ENCODE measurements at places on chromosomes 12 and 14.

DNA sequence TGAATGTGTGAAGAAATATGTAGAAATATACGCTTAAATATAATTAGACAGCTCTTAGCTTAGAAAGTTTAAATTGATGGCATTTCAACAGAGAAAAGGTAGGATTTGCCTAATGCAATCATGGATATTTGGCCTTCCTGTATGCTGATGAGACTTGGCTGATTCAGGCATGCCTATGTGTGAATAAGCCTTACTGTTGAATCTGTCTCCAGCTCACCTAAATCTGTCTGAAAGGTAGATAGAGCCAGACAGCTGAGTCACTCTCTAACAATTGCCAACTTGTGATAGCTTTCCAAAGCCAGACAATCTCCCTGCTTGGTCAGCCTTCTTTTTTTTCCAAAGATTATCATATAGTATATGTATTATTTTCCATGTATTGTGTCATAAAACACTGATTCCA is 92.8 kb upstream of the FLRT2 start:
- DNase-seq: no peak

DNA sequence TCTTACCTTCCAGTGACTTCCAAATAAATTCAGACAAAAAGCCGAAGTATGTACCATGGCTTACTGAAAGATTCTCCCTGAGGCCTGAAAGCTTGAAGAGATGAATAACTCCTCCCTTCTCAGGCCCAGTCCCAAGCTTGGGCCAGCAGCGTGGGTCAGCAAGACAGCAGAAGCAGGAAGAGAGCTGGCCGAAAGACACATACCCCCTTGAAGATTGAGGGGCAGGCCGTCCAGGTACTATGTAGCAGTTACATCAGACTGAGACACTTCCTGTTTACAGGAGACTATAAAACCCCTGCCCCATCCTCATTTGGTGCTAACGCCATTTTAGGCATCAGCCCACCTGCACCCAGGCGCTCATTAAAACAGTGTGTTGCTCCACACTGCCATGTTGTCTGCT is 15.0 kb downstream of the NDUFA12 start:
- DNase-seq: no peak

- no peak for DNase-seq
These were observed 82.6 kb upstream of the KCNH3 start for GRCh38 chr12:49456131-49456679.

- no peak for DNase-seq
These were observed 74.6 kb upstream of the MYF6 start for GRCh38 chr12:80632835-80633234.

GRCh38 chr14:91373591-91374254 is 43.9 kb downstream of the CCDC88C start:
- DNase-seq: no peak

DNA sequence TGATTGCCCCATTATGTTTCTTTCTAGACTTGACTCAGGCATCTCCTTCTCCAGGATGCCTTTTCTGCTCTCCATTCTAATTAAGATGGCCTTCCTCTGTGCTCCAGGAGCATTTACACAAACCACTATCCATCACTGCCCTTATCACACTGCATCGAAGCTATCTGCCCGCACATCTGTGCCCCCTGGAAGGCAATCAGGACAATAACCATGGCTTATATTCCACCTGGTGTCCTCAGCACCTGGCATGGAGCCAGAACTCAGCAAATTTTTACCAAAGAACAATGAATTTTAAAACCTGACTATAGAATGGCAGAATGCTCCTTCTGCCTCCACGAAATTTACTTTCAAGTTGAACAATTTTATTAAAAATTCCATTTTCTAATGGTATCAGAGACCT is 465.8 kb downstream of the APAF1 start:
- DNase-seq: no peak

- DNase-seq: no peak
These were observed 39.0 kb upstream of the TC2N start for GRCh38 chr14:91906374-91906773.

DNA sequence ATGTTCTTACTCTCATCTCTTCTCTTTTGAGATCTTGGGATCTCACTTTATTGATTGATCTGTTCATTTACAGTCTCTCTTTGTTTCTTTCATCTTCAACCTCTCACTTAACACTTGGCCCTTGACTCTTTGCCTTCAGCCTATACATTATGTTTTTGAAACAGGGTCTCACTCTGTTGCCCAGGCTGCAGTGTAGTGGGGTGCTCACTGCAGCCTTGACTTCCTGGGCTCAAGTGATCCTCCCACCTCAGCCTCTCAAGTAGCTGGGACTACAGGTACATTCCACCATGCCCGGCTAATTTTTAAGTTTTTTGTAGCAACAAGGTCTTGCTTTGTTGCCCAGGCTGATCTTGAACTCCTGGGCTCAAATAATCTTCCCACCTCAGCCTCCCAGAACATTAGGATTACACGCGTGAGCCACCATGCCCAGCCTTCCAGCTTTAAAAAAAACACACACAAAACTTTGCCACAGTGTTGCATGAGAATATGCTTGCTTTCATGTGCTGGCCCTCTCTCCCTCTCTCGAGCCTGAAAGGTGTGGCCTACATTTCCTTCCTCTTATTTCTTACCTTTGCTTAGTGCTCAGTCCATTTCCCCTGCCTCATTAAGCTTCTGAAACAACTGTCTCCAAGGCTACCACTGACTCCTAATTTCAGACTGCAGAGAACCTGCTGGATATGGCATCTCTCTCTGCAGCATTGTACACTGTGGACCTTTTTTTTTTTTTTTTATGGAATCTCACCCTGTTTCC is 9.9 kb downstream of the DIP2B start:
- DNase-seq: no peak

DNA sequence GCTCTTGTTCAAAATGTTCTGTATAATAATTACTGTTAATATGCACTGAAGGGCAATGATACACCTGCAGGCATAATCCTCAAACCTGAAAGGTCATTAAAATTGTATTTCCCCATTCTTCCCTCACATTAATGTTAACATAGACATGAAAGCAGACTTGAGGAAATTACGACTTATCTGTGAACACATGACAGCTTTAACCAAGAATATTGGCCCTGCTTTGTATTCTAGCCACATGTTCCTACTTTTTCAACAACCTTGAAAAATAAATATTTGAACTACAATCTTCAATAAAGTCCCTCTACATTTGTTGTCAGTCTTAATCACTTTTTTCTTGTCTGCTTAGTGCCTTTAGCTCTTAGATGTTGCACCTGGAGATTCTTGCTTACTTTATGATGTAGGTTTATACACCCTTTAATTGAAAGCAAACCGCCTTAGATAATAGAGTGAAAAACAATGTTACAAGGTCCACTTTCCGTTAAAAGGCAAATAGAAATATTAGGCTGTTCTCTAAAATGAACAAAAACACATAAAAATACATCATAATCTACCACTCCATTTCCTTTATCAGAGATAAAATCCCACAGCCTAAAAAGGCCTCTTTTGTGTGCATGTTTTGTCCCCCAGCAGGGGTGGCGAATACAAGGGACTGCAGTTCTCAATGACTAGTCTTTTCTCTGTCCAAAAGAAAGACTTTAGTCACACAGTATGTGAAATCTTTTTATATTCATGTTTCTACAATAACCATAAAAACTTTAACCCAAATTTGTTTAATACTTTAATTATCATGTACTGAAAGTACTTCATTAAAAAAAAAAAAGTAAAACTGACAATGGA is 55.9 kb downstream of the ZFC3H1 start:
- no peak for DNase-seq

GRCh38 chr12:56229916-56230431 is at the start of gene SLC39A5:
Gene SLC39A5 (plus strand): TSS chr12:56230051. CDS start chr12:56231275, 1,224 bp downstream.
- no peak for DNase-seq

DNA sequence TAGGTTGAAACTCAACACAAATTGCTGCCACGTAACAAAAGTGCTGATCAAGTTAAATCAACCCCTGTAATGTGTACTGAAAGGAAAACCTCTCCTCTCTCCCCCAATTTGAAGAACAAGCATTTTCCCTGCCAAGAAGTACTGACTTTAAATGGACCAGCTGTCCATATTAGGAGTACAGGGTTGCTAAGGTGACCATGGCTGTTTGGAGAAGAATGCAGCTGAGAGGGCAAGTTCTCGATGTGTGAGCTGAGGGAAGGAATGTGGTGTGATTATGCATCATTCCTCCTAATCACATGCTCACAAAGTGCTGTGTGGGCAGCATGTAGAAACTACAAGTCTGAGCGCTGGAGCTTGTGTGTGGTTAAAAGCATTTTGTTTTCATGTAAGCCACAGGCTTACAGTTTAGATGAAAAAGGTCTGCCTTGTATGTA is 50.9 kb upstream of the CCT2 start:
- peak; percentile 57 for DNase-seq

GRCh38 chr14:22601456-22601855 is 3.4 kb downstream of the ABHD4 start:
- DNase-seq: no peak

DNA sequence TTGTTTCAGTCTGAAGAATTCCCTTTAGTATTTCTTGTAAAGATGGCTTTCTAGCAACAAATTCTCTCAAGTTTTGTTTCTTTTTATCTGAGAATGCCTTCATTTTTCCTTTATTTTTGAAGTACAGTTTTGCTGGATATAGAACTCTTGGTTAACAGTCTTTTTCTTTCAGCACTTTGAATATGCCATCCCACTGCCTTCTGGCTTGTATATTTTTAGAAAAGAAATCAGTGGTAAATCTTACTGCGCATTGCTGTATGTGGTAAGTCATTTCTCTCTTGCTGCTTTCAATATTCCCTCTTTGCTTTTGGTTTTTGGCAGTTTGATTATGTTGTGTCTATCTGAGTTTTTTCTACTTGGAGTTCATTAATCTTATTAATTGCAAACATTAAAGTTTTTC is 16.8 kb upstream of the PPM1A start:
- no peak for DNase-seq

- DNase-seq: no peak
These were observed 697 bp upstream of the DNAJC14 start for GRCh38 chr12:55829967-55830600.

DNA sequence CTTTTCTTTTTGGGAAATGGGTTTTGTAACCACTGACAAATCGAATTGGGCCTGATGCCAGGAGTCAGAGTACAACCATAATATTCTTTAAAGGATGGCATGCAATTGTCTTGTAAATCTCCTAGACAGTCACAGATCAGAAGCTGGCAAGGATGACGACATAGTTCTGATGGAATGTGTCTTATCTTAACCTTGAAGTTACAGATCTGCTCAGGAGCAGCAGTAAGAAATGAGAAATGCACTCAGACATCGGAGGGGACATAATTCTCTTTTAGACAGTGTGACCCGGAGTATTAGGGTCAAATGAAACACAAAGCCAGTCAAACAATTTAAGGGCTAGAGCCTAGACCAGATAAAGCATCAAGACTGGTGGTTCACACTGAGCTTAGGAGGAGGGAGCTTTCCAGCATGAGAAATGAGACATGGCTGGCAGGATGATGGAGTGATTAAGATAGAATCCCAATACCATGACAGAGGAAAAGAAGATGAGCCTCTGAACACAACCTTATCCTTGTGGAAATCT is 17.5 kb downstream of the CBX5 start:
- DNase-seq: no peak

- no peak for DNase-seq
These were observed 3.0 kb downstream of the NUAK1 start for GRCh38 chr12:106135781-106136180.

DNA sequence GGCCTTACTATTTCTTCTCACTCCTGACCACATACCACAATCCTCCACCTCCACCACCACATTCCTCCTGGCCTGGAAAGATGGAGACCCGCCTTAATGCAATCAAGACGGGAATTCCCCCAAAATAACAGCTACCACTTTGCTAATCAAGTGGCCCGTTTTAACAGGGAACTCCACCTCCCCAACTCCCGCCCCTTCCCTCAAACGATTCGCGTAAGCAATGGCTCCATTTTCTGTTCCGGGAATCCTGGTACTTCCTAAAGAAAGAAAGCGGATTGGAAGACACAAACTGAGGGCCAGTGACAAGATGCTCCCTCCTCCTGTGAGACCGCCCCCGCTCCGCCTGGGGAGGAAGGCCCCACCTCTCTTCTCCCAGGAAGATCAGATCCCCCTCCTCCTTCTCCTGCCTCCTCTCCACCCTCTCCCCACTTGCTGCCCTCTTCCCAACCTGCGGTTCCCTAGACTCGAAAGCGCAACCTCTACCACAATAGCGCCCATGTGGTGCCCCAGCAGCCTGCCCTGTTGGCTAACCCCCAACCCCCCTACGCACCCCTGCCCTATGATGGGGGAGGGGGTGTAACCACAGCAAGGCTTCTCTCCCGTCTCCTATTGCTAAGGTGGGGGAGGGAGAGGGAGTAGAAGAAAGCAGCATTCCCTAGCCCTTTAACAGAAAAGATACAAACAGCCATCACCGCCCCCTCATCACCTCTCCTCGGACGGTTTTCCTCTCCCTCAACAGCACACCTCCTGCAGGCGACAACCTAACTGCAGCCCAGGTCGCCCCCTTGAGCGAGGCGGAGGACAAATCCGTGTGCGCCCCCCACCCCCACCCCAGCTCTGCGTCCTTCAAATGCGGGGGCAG is 777 bp downstream of the ARF3 start:
- peak; percentile 86 for DNase-seq

GRCh38 chr12:57803319-57803893 is 15.1 kb downstream of the AVIL start:
- no peak for DNase-seq

DNA sequence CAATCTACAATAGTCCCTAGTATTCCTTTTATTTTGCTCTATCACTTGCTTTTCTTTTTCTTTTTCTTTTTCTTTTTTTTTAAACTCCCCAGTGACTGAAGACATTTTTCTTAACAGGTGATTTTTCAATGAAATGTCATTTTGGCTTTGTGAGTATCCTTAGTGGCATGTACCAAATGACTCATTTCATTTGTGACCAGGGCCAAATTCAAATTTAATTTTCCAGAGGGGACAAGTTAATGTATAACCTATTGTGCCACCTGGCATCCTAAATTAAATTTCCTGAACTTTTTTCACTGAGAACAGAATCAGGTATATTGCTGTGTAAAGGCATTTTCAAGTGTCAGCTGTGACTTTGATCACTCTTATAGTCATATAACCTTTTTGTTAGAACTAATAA is 39.7 kb upstream of the SYT1 start:
- no peak for DNase-seq

- DNase-seq: no peak
These were observed 19.0 kb downstream of the TMEM19 start for GRCh38 chr12:71704920-71705319.

DNA sequence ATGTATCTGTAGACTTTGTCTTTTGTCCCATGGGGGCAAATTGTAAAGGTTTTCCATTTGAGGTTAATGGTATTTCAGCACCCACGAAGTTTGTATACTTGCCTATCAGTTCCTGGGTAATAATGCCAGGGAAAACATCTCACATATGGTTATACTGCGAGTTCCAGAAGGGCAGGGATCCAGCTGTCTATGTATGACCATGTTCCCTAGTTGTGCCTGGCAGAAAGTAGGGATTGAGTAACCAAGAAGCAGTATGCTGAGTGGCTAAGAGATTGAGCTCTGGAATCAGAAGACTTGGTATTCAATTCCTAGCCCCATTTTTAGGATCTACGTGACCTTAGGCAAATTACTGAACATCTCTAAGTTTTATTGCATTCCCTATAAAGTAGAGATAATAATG is 173.2 kb upstream of the PWP1 start:
- DNase-seq: no peak

- no peak for DNase-seq
These were observed 260.1 kb upstream of the OR4E1 start for GRCh38 chr14:21933681-21934080.
